ENCODE measurements at places on chromosomes 5 and 9. TPM values are rescaled to one million over a fixed set of nuclear protein-coding genes. Genes with fewer than 3 reads are reported as not detected.

Gene C5orf58
- total RNA-seq = not detected

Gene CNOT6
- 8.0 TPM for total RNA-seq

Gene ZBTB6
- total RNA-seq = 17.1 TPM

Gene ECM2
- 11.2 TPM for total RNA-seq

Gene ANKRD31
- 0.03 TPM for total RNA-seq

Gene TICAM2
- 1.2 TPM for total RNA-seq

Gene ADAMTSL1
- total RNA-seq = 21.2 TPM

Gene COL15A1
- total RNA-seq = 5.0 TPM

Gene STK32A
- total RNA-seq = 5.2 TPM

Gene IRX4
- total RNA-seq = not detected

- peak; percentile 66 for DNase-seq
Observed at GRCh38 chr5:68116868-68117411, 98.6 kb upstream of the PIK3R1 start.

DNA sequence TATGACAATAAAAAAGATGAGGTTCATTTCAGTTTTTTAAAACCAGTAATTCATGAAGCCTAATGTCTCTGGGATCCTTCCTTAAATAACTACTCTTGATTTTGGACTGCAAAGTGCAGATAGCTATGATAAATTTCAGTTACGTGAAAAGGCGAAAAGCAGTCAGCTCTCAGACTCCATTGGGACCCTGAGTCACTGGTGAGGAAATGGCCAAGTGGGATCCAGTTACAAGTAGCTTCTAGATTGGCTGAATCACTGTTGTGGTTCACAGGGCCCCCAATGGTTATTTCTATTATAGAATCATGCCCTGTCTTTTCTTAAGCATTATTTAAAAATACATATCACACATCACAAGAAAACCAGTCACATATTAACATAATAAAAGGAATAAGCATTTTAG is 31.1 kb upstream of the PPP3R2 start:
- peak; percentile 30 for DNase-seq

GRCh38 chr5:62115014-62115413 is 191.0 kb upstream of the KIF2A start:
- no peak for DNase-seq

GRCh38 chr9:99128133-99128406 is 23.2 kb downstream of the TGFBR1 start:
- no peak for DNase-seq

- DNase-seq = no peak
Observed at GRCh38 chr9:69582544-69583297, 89.5 kb downstream of the APBA1 start.

- no peak for DNase-seq
Observed at GRCh38 chr5:172529896-172530295, 75.6 kb upstream of the SH3PXD2B start.

- no peak for DNase-seq
Observed at GRCh38 chr5:127228540-127229184, 61.9 kb upstream of the MEGF10 start.

- DNase-seq = no peak
Observed at GRCh38 chr5:116487045-116487444, 87.6 kb downstream of the SEMA6A start.

DNA sequence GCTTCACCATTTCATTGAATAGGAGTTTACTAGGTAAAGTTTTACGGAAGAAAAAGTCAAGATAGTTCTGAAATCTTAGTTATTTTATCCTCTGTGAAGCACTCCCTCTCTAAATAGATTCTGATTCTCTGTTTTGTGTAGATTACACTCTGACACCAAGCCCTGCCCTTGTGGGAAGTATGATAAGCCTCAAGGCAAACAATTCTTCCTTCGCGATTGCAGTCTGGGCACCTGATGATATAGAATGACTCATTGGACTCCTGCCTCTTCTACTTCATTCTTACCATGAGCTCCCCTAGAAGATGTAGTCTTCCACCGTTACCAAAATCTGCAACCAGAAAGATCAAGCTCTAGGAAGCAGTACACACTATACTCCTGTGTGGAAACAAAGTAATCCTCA is 626.9 kb upstream of the PTGER4 start:
- no peak for DNase-seq

DNA sequence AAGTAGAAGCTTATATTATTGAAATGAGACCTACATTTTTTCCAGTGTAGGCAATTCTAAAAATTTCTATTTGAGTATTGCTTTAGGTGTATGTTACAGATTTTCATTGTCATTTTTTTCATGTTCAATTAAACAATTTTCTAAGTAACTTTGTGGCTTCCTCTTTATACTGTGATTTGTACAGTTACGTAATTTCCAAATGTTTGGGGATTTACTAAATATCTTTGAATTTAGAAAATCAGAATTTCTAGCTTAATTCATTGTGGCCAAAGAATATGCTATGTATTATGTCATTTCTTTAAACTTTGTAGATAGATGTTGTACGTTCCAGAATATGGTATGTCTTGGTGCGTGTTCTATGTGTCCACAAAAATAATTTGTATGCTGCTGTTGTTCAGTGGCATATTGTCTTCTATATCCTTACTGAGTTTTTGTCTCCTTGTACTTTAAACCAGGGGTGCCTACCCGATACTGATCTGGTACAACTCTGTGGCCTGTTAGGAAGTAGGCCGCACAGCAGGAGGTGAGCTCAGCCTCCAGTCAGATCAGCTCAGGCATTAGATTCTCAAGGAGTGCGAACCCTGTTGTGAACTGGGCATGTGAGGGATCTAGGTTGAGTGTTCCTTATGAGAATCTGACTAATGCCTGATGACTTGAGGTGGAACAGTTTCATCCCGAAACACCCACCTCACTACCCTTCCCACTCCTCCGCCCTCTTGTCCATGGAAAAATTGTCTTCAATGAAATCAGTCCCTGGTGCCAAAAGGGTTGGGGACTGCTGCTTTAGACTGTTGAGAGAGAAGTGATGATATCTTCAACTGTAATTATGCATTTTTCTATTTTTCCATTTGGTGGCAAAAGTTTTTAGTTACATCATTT is 63.5 kb downstream of the UBE2R2 start:
- no peak for DNase-seq

GRCh38 chr5:115458003-115458409 is 86.6 kb downstream of the FEM1C start:
- DNase-seq = no peak

DNA sequence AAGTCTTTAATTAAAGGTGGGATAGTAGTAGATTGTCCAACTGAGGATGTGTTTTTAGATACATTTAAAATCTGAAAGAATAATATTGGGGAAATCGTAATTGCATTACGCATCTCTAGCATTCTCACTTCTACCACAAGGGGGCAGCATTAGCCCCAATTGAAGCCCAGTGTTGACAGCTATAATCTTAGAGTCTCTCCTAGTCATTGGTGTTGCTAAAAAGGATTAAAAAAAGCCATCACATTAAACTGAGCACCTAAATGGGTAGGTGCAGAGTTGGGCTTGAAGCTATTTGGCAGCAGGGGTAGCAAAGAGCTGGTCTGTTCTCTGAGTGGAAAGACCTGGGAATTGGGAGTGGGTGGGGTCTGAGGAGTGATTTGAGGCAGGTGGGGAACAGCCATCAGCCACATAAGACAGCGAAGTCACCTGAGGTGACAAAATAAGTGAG is 177.2 kb downstream of the OSTF1 start:
- peak; percentile 73 for DNase-seq

DNA sequence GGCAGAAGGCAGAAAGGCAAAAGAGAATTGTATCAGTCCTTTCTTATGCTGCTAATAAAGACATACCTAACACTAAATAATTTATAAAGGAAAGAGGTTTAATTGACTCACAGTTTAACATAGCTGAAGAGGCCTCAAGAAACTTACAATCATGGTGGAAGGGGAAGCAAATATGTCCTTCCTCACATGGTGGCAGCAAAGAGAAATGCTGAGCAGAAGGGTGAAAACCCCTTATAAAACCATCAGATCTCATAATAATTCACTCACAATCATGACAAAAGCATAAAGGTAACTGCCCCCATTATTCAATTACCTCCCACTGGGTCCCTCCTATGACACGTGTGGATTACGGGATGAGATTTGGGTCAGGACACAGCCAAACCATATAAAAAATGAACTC is 312.5 kb upstream of the PTGER4 start:
- peak; percentile 43 for DNase-seq

GRCh38 chr5:141478321-141478945 is 2.7 kb downstream of the PCDHGC3 start:
- peak; percentile 51 for DNase-seq

DNA sequence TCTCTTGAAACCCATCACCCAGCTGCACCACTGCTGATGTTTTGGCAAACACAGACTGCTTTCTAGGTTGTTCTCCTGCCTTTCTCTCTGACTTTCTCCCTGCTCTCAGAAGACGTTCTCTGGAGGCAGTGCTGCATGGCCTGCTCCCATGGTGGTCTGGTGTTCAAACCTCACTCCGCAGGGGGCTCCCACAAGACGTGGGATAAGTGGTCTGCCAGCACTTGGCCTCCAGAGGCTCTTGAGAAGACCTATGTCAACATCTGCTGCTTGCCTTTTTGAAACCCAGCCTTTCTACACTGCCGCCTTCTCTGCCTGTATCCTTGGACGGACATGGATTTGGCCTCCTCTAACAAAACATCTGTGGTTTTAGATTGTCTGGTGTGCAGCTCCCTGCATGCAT is 16.6 kb downstream of the USP20 start:
- no peak for DNase-seq

- DNase-seq = peak; percentile 29
Observed at GRCh38 chr5:79774171-79774854, 84.7 kb downstream of the CMYA5 start.

- DNase-seq = no peak
Observed at GRCh38 chr5:164345853-164346252, 840.4 kb downstream of the MAT2B start.

- DNase-seq = no peak
Observed at GRCh38 chr5:156407251-156407650, 80.3 kb downstream of the SGCD start.
